ENCODE measurements at places on chromosomes 2 and 18.

DNA sequence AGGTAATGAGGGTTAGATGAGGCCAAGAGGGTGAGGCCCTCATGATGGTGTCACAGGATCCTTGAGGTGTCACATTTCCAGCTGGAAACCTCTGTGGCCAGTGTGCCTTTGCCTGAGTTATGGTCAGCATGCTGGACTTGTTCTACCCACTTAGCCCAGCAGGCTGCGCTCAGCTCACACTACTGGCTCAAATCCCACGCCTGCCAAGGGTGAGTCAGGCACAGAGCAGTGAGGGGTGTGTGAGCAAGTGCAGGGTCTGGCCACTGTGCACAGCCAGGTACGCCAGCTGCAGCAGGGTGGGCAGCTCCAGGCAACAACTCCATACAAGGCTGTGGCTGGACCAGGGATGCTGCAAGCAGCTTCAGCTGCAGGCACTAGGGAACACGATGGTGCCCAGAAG lies 616.6 kb upstream of the FSHR start:
- peak; percentile 85 for DNase-seq
- no peaks in the 10 kb centered on the region for H3K36me3 ChIP-seq
- no peak overlapping the region for H3K4me3 ChIP-seq

DNA sequence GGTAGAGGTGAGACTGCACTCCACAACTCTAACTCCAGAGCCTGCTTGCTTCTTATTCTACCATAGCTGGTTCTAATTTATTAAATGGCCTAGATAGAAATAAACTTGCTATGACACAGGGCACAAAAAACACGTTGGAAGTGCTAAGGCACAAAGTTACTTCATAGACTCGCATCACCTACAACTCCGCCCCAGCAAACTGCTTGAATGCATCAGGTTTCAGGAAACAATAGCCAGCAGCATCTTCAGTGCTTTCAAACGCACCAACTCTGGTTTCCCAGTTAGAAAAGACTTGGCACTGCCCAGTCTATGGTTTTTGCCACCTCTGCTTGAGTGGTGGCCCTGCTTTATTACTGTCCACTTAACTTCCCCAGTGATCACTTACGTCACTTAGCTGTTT lies 142.6 kb downstream of the RIF1 start:
- no peak overlapping the region for H3K4me3 ChIP-seq
- no peaks in the 10 kb centered on the region for H3K36me3 ChIP-seq
- no peak overlapping the region for H3K27ac ChIP-seq
- DNase-seq = peak; percentile 12
- no peaks in the 10 kb centered on the region for H3K4me1 ChIP-seq

DNA sequence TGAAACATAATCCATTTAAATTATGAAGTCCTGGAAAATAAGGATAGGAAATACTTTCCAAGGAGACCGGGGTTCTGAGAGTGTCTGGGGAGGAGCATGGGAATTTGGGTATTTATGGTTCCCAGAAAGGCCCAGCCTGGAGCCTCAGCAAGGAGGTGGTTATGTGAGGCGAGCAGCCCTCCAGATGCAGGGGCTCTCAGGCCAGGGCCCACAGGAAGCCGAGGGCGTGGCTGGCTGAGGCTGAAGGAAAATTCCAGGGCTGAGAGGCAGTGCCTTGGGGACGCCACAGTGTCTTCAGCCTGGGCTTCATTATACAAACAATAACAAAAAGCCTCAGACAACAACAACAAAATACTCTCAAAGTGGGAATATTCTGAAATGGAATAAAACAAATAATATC lies 86.9 kb upstream of the SERPINE2 start:
- no peak overlapping the region for H3K4me3 ChIP-seq
- H3K4me1 ChIP-seq = no peaks in the 10 kb centered on the region
- no peak overlapping the region for H3K27ac ChIP-seq
- peak; percentile 31 for DNase-seq
- no peaks in the 10 kb centered on the region for H3K27me3 ChIP-seq

GRCh38 chr2:66109419-66109818 lies 325.5 kb upstream of the MEIS1 start:
- no peaks in the 10 kb centered on the region for H3K4me1 ChIP-seq
- H3K27ac ChIP-seq = no peak overlapping the region
- DNase-seq = no peak
- no peak overlapping the region for H3K4me3 ChIP-seq

DNA sequence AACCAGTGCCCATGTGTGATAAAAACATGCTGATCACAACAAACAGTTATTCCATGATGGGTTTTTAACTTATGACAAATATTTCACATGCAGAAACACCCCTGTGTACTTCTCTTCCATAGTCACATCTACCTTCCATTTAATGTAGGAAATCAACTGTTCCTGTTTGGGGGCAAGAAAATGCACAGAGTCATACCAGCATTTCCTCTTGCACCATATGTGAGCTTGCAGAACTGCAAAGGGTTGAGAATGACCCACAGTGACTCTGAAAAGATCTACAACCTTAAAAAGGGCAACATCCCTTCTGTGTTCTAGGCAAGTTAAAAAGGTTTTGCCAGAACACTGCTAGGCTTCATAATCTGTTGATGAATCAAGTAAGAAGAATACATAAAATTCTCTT lies 9.9 kb downstream of the BMP10 start:
- no peaks in the 10 kb centered on the region for H3K27me3 ChIP-seq
- no peak overlapping the region for H3K4me3 ChIP-seq
- no peak overlapping the region for H3K27ac ChIP-seq
- DNase-seq = no peak

DNA sequence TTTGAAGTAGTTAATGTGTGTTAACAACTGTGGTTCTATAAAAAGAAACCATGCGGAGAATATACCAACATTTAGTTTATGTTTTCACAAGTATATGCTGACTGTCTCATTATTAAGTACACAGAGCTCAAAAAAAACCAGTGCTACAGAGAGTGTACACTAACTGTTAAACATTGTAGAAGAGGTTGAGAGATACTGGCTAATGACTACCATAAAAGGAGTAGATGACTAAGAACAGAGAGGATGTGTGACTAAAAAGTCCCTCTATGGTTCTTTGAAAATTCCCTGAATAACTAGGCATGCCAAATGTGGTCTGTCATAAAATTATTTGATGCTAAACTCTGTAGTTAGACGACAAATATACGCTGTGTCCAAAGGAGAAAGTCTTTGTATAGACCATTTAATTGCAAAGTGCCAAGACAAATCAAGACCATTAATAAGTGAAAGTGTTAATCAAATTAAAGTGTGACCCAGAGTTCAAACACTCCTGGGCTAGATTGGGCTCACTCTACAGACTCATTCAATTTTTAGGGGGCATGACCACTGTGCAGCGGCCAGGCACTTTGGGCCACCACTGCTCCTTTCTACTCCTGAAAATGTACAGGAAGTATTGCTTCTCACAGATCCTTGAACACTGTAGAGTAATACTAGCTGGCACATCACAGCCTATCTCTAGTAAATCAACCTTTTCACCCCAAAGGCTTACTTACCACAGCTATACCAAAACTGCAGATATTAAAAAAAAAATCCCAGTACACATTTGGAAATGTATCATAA lies 45.1 kb upstream of the SERTAD2 start:
- H3K4me3 ChIP-seq = no peak overlapping the region
- H3K36me3 ChIP-seq = no peaks in the 10 kb centered on the region
- no peak for DNase-seq
- no peak overlapping the region for H3K27ac ChIP-seq
- H3K4me1 ChIP-seq = no peaks in the 10 kb centered on the region

DNA sequence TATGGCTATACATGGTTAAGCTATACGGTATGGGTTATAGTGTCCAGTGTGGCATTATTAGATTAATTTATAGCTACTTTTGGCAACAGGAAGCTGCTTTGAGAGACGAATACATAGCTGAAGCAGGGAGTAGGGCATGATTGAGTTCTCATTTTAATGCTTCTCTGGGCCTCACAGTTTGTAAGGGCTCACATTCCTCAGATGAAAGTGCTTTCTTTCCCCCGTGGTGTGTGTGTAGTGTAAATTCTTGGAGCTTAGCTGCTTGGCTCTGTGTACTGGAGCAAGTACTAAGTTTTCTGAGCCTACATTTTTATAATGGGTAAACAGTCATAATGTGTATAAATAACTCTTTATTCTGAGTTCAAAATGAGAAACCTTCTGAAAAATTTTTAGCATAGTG lies 173.7 kb downstream of the PTPRM start:
- H3K27ac ChIP-seq = peak overlapping the region; percentile 58
- DNase-seq = peak; percentile 52
- no peak overlapping the region for H3K4me3 ChIP-seq
- H3K36me3 ChIP-seq = no peaks in the 10 kb centered on the region
- H3K4me1 ChIP-seq = peaks cover 43% of the 10 kb centered on the region

- no peak for DNase-seq
- H3K27me3 ChIP-seq = no peaks in the 10 kb centered on the region
- H3K4me3 ChIP-seq = no peak overlapping the region
- no peaks in the 10 kb centered on the region for H3K4me1 ChIP-seq
Observed at GRCh38 chr2:188573453-188573852, 281.8 kb downstream of the GULP1 start.

DNA sequence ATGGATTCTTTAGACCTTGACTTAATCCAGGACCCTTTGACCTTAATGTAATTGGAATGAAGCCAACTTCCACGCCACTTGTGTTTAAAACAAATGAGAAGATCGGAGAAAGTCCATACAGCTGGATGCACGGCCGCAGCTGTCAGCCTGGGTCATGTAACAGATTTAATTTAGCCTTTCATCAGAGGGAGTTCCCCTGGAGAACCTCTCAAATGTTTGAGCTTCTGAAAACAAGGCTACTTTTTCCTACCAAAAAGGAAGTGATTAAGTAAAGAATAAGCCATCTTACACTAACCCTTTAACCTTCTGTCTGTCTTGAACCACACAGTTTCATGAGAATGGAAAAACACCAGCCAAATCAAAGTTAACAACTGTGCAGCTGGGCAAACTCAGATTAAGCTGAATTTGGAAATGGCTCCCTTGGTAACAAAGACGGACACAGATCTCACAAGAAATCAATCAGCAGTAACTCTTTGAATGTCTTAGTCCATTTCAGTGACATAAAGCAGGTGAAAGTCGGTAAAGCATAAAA lies 103.6 kb downstream of the DOCK10 start:
- peaks cover 37% of the 10 kb centered on the region for H3K4me1 ChIP-seq
- H3K27ac ChIP-seq = no peak overlapping the region
- no peak overlapping the region for H3K4me3 ChIP-seq

DNA sequence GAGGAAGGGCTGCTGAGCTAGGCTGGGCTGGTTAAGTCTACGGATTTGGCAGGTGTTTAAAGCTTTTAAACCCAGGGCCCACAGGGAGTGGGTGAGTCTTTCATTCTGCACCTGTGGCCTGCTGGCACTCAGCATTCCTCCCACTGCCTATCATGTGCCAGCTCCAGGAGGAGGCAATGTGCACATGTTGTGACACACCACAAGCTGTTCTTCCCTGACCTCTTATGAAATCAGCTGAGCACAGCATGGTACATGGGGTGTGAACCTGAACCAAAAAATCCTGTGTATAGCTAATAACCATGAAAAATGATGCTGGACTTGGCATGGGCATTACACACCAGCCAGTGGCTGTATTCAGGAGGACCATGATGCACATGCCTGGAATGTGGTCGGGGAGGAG lies 297.9 kb upstream of the MMADHC start:
- H3K27me3 ChIP-seq = no peaks in the 10 kb centered on the region
- no peaks in the 10 kb centered on the region for H3K36me3 ChIP-seq
- DNase-seq = no peak
- H3K4me3 ChIP-seq = no peak overlapping the region

DNA sequence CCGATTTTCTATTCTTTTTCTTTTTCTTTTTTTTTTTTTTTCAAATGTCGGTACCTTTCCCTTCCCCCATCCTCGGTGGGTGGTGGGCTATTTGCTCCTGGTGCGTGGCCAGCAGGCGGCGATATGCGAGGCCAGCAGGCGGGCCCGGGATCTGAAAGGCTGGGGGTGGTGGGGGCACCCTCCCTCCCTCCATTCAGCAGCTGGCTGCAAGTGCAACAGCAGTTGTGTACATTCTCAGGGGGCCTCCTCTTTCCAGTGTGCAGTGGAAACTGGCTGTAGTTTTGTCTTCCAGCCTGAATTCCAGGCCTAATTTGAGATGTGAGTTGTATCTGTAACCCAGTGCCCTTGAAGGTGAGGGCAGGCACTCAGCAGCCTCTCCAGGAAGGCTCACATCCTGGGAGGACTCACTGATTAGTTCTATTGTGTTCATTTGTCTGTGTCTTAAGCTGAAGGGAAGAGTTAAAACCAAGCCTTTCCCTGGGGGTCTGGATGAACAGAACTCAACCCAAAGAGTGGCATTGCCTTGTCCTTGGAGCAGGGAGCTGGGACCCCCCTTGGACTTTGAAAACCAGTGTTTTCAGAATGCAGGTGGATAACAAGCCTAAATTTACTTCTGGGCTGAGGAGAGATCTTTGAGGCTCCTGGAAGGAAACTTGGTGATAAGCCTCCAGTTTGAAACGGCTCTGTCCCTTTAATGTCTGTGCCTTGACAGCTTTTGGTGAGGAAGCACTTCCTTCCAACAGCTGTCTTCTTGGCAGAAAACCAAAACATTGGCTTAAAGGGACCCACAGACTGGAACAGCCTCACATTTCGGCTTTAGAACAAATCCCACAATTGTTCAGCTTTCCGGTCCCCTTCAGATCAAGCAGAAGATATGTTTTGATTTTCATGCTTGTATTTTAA lies 3.3 kb downstream of the MYCN start:
- H3K4me1 ChIP-seq = peaks cover 40% of the 10 kb centered on the region
- peak overlapping the region; percentile 100 for H3K4me3 ChIP-seq
- H3K27me3 ChIP-seq = no peaks in the 10 kb centered on the region
- peak; percentile 73 for DNase-seq
- H3K36me3 ChIP-seq = peaks cover 39% of the 10 kb centered on the region

DNA sequence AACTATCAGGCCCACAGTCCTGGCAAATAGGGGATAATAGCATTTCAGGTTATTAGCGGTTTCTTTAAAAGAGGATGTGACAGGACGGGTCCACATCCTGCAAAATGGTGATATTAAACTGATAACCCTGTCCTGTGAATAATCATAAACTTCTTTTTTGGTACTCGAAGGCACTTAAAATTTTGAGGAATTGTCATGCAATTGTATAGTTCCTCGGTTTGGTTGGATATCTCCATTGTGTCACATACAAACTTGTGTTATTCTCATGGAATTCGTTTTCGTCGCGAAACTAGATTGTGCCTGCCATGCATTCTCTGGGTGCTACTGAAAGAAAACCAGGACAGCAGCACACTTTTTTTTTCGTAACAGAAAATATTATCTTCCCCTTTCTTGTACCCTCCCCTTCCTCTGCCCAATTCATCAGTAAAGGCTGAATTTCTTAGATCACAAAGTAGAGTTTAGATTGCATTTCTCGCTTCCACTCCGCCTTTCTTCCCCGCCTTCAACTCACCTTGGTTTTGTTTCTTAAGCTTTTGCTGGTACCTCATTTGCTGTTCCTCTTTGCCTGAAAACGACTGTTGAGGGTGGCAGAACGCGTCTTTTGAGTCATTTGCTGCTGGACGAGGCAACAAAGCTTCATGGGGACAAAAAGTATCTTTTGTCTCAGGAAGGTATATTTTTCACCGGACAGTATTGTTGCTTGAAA lies 1.3 kb downstream of the CERS6 start:
- H3K36me3 ChIP-seq = no peaks in the 10 kb centered on the region
- peak overlapping the region; percentile 90 for H3K4me3 ChIP-seq
- no peak overlapping the region for H3K27ac ChIP-seq
